A549 (cell line): ENCODE measurements at places on chromosomes 6 and 20.

DNA sequence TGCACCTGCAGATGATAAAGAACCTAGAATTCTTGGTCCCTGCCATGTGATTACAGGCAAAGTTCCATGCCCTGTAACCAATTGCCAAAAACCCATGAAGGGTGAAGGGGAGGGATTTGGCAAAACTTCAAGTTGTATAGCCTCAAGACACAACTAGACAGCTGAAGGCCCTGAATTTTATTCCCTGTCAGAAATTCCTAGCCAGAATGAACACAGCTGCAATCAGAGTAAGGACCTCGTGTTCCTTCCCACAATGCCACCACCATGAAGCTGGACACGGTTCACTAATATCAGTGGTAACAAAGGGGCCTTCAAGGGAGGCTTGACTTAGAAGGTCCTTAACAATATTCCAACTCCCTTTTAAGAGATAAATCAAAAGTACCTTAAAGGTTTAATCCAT lies 22.5 kb upstream of the IRAK1BP1 start:
- no peak for DNase-seq

DNA sequence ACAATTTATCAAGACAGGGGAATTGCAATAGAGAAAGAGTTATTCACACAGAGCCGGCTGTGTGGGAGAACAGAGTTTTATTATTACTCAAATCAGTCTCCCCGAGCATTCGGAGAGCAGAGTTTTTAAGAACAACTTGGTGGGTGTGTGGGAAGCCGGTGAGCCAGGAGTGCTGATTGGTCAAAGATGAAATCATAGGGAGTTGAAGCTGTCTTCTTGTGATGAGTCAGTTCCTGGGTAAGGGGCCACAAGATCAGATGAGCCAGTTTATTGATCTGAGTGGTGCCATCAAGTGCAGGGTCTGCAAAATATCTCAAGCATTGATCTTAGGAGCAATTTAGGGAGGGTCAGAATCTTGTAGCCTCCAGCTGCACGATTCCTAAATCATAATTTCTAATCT lies 50.0 kb upstream of the ECI2 start:
- DNase-seq: no peak

DNA sequence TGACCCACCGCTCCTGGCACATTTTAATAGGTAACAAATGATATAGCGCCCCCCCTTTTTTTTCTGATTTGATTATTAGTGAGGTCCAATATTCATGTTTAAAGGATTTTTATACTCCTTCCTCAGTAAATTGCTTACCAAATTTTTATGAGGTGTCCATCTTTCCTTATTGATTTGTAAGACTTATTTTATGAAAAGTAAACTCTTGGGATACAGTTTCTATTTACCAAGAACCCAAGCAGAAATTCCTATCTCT lies 25.1 kb downstream of the TRIM27 start:
- DNase-seq: no peak

DNA sequence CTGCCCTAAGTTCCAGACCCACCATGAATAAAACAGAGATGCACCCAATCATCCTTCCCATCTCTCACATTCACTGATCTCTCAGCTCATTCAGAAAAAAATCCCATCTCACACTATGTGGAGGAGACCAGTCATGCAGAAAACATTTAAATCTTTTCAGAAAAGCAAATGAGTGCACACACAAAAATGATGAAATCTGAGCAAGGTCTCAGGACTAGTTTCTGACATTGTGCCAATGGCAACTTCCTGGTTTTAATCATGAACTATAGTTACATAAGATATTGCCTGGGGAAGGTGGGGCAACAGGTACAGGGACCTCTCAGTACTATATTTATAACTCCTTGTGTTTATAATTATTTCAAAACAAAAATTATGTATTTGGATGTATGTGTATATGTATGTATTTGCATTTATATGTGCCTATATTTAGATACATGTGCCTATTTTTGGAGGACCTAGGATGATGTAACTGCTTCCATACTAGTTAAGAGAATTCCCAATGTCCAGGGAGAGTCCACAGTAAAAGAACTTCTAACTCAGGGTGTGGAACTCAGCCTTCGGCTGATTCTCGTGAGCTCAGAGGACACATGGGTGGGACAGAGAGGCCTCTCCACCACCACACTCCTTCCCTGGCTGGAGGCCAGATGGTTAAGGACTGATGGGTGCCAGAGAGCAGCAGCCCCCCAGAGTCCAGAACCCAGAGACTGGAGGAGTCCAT lies 71.7 kb upstream of the MAP3K4 start:
- DNase-seq: no peak

- no peak for DNase-seq
These were observed 251.6 kb downstream of the HACE1 start for GRCh38 chr6:104608101-104608500.

DNA sequence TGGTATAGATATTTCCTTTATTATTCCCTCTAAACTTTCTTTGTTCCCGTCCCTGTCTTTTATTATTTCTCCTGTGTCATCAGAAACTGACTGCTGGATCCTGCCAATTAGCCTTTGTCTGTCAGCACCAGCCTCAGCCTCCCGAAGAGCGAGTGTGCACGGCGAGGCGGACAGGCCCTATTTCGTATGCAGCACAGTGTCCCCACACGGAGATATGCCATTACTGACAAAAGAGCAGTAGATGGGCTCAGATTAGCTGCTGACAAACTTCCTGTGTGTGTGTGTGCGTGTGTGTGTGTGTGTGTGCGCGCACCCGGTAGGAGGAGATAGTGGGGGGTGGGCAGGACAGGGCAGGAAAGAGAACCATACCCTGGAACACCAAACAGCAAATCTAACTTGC lies 99.5 kb upstream of the ZFP64 start:
- no peak for DNase-seq

DNA sequence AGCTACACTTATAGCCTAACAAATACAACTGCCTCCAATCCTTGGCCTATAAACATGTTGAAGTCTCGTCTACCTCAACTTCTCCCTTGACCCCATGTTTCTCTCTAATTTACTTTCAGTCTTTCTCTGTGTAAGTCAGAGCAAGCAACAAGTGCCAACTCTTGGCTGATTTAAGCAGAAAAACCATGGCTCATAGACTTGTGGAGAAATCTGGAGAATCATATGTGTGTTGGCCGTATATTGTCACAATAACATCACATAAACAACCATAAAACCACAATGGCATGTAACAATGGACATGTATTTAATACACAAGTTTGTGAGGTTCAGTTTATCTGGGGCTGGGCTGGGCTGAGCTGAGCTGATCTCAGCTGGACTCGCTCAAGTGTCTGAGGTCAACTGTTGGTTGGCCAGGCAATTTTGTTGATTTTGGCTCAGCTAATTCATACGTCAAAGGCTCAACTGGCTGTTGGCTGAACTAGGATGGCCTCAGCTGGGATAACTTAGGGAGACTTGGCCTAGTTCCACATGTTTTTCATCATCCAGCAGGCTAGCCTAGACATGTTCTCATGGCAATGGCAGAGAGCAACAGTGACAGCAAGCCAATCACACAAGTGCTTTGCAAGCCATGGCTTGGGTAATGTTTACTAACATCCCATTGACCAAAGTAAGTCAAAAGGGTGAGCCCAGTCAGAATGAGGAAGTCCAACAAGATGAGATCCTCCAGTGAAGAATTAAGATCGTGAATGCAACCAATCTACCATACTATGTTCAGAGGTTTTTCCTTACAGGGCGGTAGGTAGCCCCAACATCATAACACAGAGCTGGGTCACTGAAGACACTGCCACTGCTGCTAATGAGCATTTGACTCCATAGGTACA lies 12.9 kb upstream of the TBC1D22B start:
- peak; percentile 97 for DNase-seq

DNA sequence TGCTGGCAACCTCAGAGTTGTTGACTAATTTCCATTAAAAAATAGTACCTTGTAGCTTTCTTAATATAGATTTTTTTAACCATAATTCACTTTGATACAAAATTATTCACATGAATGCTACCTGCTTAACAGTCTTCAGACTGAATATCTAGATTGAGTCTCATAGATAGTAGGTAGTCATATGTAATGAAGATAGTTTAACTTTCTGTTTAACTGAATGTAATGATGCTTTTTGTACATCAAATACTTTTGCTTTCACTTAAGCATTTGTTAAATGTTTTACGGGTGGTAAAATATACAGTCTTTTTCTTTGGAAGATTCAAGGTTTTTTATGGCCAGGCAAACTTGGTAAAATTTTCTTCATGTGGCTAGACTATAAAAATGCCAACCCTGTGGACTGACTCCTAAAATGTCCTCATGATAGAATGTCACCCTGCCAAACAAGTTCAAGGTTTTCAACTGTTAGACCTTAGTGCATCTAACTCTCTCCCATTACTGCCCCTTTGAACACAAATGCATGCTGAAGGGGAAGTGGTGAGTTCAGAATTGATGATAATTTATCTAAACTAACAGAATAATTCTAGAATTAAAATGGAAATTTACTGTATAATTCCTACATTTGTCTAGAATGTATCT lies 16.4 kb downstream of the TBPL1 start:
- DNase-seq: no peak

DNA sequence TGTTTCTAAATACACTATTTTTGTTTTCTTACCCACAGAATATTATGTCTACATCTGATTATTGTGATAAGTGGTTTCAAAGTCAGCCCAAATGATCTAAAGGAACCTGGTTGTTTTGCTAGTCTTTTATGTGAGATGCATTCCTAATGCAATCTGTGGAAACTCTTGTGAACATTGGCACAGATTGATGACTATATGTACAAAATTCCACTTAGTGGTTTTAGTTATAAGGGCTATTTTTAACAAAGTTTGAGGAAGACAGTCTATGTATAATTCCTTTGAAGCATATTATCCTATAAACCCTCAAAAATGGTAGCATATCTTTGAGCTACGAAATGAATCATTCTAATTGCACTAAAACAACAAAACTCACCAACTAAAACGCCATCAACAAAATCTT lies 140.9 kb downstream of the GRIK2 start:
- no peak for DNase-seq

DNA sequence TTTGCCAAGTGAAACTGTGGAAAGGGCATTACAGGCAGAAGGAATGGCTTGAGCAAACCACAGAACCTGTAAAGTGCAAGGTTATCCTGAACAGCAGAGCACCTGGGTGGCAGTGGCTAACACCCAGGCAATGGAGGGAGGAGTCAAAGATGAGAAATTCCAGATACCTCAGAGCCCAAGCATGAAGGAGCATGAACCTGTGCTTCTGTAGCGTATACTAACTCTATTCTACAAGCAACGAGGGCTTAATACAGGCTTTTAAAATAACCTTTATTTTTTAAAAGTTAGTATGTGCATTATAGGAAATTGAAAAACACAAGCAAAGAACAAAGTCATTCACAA lies 77.0 kb downstream of the CNBD2 start:
- no peak for DNase-seq

DNA sequence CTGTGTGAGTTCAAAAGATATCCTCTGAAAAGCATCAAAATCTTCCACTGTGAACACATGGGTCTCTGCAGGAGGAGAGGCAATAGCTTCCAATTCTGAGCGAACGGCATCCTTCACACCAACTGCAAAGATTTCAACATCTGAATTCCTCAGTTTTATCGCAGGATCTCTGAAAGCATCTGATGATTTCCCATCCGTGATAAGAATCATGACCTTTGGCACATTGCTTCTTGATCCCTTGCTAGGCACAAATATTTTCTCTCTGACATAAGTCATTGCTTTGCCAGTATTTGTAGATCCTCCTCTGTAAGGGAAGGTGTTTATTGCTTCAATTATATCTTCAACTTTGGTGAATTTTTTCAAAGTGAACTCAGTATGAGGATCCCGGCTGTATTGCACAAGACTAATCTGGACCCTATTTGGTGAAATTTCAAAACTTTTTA lies 22.7 kb downstream of the COL12A1 start:
- DNase-seq: no peak

- no peak for DNase-seq
These were observed 346.4 kb downstream of the CDC5L start for GRCh38 chr6:44733868-44734267.
